ENCODE measurements at places on chromosomes 12 and 14.

DNA sequence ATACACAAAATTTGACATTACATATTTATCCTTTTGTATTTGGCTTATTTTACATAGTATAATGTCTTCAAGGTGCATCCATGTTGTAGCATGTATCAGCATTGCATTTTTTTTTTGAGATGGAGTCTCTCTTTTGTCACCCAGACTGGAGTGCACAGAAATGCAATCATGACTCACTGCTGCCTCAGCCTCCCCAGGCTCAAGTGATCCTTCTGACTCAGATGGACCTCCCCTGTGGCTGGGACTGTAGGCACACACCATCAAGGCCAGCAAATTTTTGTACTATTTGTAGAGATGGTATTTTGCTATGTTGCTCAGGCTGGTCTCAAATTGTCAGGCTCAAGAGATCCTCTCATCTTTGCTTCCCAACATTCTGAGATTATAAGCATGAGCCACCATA, 214.4 kb upstream of the ALG10B start:
- no peak for DNase-seq

DNA sequence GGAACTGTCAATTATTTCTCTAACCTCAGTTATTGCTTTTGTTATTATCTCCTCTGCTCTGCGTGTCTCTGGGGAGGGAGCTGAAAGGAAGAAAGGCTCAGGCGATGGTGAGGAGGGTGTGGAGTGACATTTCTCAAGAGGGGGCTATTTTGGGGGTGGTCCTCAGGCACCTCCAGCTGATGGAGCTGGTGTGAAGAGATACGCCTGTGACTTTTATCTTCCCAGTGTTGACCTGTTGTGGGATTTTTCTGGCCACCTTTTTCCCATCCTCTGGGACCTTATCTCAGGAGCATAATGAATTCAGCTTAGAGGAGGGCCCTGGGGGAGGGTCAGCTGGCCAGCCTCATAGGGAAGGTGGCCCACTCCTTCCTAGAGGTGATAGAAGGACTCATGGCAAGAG, 26.4 kb downstream of the KCNA5 start:
- no peak for DNase-seq

DNA sequence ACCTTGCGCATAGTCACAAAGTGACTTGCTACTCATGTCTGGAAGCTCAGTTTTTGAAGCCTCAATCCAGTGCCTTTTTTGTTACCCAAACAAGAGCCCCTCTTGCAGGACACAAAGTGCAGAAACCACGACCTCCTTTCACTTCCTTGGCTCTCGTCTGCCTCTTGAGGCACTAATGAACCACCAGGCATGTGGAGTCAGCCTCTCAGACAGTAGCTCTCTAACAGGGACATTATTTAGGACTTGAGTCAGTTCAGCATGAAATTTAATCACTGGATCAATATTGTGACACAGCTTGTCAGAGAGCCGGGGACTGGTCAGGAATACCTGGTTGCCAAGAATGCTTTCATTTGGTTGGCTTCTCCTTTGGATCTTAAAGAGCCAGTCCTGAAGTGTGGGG, 46.7 kb downstream of the HSPB8 start:
- no peak for DNase-seq

- no peak for DNase-seq
Measured at GRCh38 chr12:20592556-20592955, 102.6 kb upstream of the SLCO1C1 start.

DNA sequence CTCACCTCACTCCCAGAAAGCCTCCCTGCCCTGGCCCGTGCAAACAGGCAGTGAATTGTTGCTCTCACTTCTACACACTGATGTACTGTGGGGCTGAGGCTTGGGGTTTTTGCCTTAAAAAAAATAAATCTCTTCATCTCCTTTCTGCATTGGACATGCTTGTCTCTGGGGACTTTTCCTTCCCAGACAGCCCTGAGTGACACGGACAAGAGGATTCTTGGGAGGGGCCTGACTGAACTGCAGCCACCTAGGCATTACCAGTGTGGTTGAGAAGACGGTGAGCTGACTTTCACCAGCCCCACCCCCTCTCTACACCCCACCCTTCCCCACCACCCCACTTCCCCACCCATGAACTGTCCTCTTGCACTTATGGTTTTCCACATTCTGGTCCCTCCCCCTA, 51.6 kb upstream of the PARP11 start:
- DNase-seq = no peak

DNA sequence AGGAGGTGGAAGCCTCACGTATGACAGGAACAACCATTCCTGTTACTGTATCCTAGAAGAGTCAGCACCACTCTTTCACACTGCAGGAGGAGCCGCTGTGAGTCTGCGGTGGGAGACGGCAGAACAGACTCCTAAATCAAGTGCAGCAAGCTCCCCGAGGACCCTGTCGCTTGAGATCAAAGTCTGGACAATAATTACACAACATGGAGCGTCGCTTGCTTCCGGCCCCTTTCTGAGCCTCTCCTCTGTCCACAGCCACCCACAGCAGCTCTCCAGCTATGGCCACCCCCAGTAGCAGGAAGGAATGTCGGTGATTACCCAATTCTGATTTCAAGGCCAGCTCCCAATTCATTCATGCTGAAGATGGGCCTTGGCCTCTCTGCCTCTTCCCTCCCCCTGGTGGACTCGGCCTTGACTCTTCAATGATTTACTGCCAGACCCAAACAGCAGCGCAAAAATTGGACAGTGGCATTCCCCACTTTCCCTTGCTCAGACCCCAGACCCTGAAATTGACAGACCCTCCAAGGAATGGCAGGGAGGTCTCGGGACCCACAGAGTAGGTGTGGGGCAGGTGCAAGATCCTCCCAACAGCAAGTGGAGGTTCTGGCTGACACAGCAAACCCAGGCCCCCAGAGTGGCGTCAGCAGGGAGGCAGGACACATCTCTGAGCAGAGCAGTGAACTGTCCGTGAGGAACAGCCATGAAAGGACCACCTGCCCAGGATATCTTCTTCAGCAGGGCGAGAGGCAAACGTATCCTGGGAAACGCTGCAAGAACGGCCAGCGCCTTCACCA, 272.7 kb upstream of the DIO3 start:
- no peak for DNase-seq

- no peak for DNase-seq
Measured at GRCh38 chr12:45816652-45817051, 87.1 kb downstream of the ARID2 start.

- DNase-seq = no peak
Measured at GRCh38 chr14:82341261-82341810, 807.7 kb upstream of the SEL1L start.

- no peak for DNase-seq
Measured at GRCh38 chr12:12791756-12792369, 6.4 kb downstream of the APOLD1 start.

- no peak for DNase-seq
Measured at GRCh38 chr14:88493392-88494185, 61.2 kb downstream of the PTPN21 start.

GRCh38 chr14:24506443-24506842, 1.6 kb downstream of the CMA1 start:
- no peak for DNase-seq

DNA sequence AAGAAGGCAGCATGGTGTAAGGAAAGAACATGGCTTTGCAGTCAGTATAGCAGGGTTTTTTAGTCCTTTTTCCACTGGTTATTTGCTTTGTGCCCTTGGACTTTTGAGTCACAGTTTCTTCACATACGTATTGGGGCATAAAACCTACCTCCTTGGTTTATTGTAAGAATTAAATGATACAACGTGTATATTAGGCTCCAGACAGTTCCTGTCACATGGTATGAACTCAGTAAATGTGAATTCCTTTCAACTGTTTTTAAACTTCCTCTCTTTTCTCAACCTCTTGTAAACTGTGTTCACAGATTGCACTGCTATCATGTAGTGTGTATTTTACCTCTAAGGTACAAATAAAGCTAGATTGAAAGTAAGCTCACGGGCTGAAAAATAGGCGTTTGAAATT, 29.5 kb downstream of the MSRB3 start:
- DNase-seq = no peak

- no peak for DNase-seq
Measured at GRCh38 chr12:122084857-122085405, 6.4 kb downstream of the MLXIP start.

DNA sequence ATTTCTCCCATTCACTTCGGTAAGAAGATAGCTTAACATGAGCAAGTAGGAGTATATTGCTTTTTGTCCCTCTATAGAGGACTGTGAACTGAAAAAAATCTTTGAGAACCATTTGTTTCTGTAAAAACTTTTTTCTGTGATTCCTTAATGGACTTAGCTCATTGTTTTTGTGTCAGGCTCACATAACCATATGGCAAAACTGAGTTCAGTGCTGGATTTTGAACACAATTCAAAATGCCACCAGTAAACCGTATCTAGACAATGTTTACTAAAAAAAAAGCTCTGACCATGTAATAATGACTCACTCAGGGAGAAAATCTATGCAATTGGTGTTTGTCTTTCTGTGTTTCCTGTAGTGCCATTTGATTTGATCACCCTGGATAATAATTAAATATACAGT, 5.2 kb downstream of the TRHDE start:
- DNase-seq = no peak

- DNase-seq = no peak
Measured at GRCh38 chr12:53532524-53533445, 25.5 kb upstream of the NPFF start.

DNA sequence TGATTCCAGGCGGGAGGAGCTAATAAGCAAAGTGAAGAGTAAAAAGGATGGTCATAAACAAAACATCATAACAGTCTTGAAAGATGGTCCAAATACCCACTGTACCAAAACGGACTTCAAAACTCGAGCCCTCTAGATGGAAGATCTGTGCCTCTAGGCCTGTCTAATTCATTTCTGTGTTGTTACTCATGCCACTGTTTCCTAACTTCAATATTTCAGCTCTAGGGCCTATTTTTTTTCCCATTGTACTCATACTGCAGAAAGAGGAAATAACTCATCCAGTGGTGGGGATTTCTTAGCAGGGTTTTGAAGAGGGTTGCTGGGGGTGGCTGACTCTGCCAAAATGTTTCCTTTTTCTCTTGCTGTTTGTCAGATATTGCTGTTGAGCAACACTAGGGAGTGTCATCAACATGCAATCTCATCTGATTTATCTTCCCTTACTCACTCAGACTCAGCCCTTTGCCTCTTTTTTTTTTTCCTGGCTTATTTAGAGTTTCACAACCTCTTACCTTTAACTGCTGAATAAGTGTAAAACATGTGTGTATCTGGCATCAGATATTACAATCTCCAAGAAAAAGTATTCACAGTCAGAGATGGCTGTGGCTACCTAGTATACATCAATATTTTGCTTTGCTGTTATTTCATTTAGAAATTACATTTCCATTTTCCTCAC, 189.6 kb downstream of the DUSP6 start:
- no peak for DNase-seq

GRCh38 chr12:89486264-89486663, 38.3 kb downstream of the GALNT4 start:
- DNase-seq = no peak

DNA sequence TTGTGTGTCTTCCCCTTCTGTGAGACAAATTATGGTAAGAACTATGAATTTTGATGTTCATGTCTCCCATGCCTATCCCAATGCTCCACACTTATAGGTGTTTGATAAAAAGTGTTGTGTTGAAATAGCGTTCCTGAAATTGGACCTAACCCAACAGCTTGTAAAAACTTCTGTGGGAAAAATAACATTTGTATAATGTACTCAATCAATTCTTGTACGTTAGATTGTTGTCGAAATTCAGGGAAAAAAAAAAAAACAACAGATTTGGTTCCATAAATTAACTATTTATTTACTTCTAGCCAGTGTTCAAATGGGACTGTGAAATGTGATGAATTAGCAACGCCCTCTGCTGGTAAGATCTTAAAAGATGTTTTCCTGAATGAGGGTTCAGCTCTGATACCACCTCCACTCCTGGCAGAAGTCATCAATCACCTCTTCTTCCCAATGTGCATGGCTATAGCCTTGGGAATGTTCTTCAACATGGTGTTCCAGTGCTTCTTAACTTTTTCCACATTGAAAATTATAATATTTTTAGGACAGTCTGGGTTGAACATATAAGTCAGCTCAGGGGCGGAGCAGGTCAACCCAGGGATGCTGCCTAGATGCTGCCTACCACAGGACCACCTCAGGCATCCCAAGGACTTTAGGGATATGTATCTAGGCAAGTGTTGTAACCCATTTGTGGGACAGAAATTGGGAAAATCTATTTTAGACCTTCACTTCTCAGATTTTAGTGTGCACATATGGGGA, 170.6 kb downstream of the OTOGL start:
- DNase-seq = no peak

DNA sequence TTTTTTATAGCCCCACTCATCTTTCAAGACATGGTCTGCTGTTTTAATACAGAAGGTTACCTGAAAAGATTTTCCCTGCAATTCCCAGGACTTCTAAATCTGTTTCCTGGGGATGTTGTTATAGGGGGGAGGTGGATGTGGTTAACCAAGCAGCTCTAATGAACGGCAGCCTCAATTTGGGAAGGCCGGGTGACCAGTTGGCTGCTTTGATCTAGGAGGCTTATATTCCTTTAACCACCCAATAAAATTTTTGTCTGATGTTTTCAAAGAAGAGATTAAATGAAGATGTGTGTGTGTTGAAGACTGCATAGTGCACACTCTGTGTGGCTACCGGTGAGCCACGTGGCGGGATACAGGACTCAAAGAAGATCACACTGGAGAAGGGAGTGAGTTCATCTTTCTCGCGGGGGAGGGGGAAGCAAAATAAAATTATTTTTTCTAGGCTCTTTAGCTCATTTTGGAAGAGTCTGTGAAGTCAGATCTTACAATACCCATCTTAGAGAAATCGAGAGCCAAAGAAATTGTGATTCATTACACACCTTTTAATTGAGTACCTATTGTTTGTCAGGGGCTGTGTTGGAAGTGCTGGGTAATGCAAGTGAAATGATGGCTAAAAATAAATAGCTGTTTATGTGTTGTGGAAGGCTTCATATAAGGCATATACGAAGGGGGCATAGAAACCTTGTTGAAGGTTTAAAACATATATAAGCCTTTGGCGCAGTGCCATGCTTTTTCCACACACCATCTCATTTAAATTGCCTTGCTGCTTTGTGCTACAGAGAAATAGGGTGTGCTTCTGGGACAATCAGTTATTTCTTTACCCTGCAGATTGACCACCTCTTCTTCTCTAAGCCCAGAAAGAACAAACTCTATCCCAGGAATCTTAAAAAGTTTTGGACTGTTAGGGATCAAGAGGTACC, 18.5 kb downstream of the ELK3 start:
- DNase-seq = no peak

- no peak for DNase-seq
Measured at GRCh38 chr14:101590616-101591015, 29.3 kb downstream of the DIO3 start.

DNA sequence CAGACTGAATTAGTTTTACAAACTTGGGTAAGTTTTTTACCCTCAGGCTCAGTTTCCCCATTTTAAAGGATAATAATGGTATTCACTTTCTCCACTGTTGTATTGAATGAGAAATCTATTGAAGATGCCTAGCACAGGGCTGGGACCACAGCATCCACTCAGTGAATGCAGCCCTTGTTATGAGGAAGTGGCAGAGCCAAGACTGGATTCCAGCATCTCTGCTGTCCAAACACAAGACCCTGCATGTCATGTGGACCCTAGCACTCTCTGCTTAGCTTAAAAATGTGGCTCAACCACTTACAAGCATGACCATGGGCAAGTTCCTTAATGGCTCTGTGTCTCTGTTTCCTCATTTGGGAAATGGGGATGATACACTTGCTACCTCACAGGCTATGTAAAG, 24.1 kb upstream of the TRIM9 start:
- DNase-seq = no peak

All from activated CD4-positive, CD25-positive, alpha-beta regulatory T cell treated with anti-CD3 and anti-CD28 coated beads, Interleukin-2, amount 50 U/mL, for 16 hours (primary cell).